ENCODE measurements at places on chromosomes 1 and 21. TPM values are rescaled to one million over a fixed set of nuclear protein-coding genes. Genes with fewer than 3 reads are reported as not detected.

- H3K27ac ChIP-seq = no peak overlapping the region
- no peaks in the 10 kb centered on the region for H3K27me3 ChIP-seq
- H3K4me1 ChIP-seq = peaks cover 60% of the 10 kb centered on the region
- H3K36me3 ChIP-seq = peaks cover 12% of the 10 kb centered on the region
Observed at GRCh38 chr1:17671741-17672140, 83.4 kb upstream of the ACTL8 start.

Gene CLCNKB
- total RNA-seq = 1.3 TPM

Gene ADCY10
- total RNA-seq = 0.22 TPM

Gene KRTAP26-1
- not detected for total RNA-seq

GRCh38 chr1:201385299-201385891 is 7.9 kb upstream of the TNNT2 start:
- H3K4me3 ChIP-seq = no peak overlapping the region
- H3K27me3 ChIP-seq = peaks cover 29% of the 10 kb centered on the region
- no peaks in the 10 kb centered on the region for H3K36me3 ChIP-seq
- DNase-seq = no peak
- peaks cover 36% of the 10 kb centered on the region for H3K4me1 ChIP-seq

Gene KCNJ6
- not detected for total RNA-seq

Measured in left ventricle myocardium inferior (tissue), 1 donor.